ENCODE measurements at places on chromosomes 6 and 20.

DNA sequence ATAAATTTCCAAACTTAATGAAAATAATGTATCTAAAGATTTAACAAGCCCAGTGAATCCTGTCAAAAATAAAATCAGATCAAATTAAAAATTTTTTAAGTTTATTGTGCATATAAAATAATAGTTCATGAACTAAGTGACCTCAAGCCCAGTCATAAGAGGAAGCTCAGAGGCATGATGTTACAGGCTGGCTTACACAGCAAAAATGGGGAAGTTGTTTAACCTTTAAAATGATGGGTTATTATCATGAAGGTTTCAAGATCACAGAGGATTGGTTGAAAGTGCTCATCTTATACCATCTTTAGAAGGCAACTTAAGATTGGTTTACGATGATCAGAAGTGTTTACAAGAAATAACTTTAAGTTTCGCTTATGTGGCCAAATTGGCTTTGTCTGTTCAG is 102.5 kb downstream of the PAK5 start:
- no peak for DNase-seq

GRCh38 chr20:12775041-12775440 is 233.7 kb upstream of the SPTLC3 start:
- DNase-seq = no peak

GRCh38 chr6:126959765-126960164 is 158.7 kb upstream of the RSPO3 start:
- DNase-seq = no peak

GRCh38 chr6:102387326-102388033 is 994.0 kb downstream of the GRIK2 start:
- DNase-seq = no peak

DNA sequence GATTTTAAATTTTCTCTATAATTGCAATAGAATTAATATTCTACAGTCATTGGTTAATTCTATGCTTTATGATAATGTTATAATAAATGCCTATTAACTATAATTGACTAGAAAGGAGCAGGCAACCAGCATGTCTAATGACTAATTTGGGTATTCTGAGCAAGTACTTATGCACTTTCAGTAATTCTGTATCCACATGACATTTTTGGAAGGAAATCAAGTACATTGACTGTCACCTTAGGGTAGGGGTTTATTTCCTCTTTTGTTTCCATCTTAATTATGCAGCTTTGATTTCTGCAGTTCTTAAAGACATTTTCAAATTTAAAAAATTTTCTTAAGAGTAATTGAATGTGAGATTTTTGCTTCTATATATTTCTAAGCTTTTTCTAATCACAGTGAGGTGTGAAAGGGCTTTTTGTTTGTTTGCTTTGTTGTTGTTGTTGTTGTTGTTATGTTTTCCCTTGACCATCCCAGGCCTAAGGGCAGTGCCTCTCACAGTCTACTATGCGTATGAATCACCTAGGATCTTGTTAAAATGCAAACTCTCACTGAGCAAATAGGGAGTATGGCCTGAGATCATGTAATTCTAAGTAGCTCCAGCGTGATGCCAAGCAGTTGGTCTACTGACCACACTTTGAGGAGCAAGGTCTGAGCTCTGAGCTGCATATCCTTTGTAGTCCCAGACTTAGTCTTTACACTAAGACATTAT is 467.1 kb upstream of the RNF217 start:
- no peak for DNase-seq

DNA sequence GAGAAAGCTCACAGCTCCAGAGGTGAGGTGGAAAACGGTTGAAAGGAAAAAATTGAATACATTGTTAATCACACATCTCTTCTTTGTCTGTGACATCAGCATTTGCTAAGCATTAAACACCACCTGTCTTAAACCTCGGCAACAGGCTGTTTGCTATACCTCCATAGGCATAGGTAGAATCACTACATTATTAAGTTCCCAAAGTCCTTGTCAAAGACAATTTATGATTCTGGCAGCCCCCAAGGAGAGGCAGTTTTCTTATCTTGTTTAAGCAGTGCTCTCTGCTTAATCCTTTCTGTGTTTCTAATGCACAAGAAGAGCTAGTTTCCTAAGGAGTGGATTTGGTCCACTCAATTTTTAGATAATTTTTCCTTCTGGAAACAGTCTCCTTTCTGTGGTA is 249.7 kb downstream of the NKAIN2 start:
- DNase-seq = no peak

DNA sequence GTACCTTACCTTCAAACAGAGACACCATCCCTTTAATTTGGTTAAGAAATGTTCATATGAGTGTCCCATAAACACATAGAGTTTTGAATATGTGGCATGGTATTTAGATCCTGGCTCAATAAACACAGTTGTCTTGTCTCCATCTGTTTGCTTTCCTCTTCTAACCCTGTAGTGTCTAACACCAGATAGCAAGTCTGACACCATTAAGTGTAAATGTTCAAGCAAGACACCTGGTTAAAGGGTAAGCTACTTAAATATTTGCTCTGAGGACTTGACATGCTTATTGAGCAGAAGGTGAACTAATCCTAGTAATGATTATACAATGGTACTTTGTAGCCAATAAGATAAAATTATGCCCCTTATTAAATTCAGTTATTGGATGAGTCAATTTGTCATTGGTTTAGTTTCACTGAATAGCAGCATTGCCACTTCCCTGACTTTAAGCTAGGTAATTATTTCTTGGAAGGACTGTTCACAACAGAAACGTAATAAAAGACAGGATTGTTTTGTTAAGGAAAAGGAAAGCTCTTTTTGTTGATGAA is 26.9 kb upstream of the GOPC start:
- no peak for DNase-seq

DNA sequence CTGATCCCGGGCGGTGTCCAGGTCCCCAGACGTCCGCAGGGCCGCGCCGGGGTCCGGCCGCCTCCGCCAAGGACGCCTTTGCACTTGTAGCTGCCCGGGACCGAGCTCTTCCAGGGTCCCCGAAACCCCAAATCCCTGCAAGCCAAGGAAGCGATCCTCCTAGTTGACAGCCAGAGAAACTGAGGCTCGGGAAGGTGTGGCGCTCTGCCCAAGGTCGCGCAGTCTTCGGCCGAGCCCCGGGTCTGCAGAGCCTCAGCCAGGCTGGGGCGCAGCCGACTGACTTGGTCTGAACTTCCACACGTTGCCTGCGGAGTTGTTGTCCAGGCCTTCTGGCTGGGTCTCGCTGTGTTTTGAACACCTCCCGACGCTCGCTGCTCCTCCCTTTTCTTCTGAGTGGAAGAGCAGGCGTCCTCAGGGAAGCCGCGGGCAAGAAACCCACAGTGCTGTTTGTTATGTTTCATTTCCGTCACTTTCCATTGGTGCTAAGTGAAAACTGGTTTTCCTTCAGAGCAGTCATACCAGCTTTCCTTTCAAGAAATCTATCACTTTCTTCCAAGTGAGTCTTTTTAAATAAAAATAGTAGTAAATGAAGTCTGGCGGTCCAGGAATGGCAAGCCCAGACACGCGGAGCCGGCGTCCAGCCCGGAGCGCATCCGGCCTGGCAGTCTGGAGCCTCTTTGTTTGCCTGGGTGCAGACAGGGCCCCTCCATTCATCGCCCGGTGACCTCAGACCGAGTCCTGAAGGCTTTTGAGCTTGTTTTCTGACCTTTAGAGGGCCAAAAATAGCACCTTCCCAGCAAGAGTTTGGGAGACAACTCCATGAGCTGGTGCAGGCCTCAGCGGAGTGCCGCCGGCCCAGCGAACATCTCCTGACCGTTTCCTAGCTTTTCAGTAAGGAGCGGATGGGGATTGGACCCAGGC is 698 bp downstream of the FAM210B start:
- DNase-seq = peak; percentile 50

GRCh38 chr6:132443206-132443605 is 41.9 kb upstream of the MOXD1 start:
- DNase-seq = no peak

- DNase-seq = peak; percentile 75
These were observed 10.6 kb upstream of the FAM110A start for GRCh38 chr20:822651-823573.

Measured in glutamatergic neuron (in vitro differentiated cells).